ENCODE measurements at places on chromosomes 6 and 20.
A peak's percentile ranks its signal among the peaks of the same experiment; 100 is the strongest.

- no peak for DNase-seq
These were observed 154.0 kb upstream of the FLRT3 start for GRCh38 chr20:14491436-14491835.

DNA sequence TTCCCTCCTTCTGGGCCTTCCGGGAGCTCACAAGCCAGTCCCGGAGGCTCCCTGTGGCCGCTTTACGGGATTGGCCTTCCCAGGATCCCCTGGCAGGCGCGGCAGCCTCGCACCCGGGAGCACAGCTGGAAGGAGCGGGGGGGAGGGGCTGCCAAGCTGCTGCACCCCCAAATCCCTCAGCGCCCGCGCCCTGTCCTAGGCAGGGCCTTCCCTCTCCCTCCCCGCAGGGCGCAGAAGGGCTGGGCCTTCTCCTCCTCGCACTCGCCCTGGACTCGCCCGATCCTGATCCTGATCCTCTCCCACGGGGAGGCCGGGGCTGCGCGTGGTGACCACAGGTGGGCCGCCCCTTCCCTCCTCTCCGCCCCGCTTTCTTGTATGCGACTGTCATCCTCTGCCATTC, 146.4 kb downstream of the FNDC1 start:
- DNase-seq, result no peak

DNA sequence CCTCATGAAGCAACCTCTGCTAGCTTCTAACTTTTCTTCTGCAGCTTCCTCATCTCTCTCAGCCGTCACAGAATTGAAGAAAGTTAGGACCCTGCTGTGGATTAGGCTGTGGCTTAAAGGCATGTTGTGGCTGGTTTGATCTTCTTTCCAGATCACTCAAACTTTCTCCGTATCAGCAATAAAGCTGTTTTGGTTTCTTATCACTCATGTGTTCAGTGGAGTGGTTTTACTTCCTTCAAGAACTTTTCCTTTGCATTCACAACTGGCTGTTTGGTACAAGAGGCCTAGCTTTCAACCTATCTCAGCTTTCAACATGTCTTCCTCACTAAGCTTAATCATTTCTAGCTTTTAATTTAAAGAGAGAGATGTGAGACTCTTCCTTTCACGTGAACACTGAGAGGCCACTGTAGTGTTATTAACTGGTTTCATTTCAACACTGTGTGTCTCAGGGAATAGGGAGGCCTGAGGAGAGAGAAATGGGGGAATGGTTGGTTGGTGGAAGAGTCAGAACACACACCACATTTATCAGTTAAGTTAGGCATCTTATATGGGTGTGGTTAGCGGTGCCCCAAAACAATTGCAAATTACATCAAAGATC, 17.2 kb downstream of the ZSCAN23 start:
- DNase-seq, result no peak

- no peak for DNase-seq
These were observed 436 bp downstream of the CAGE1 start for GRCh38 chr6:7389162-7389450.

DNA sequence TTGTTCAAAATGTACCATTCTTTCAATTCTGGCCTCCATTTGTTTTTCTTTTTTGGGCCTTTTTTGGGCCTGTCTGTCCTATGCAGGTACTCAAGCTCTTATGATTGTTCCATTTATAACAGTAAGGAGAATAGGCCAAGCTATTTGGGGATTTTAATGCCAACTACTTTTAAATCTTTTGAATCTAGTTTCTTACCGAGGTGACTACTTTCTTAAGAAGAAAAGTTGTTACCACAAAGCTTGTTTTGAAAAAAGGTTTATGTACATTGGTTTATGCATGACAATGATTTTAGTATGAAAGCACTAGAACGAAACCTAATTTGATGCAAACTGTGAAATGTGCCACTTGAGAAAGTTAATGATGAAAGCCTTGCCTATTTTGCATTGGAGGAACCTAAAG, 98.3 kb upstream of the MTHFD1L start:
- DNase-seq, result no peak

DNA sequence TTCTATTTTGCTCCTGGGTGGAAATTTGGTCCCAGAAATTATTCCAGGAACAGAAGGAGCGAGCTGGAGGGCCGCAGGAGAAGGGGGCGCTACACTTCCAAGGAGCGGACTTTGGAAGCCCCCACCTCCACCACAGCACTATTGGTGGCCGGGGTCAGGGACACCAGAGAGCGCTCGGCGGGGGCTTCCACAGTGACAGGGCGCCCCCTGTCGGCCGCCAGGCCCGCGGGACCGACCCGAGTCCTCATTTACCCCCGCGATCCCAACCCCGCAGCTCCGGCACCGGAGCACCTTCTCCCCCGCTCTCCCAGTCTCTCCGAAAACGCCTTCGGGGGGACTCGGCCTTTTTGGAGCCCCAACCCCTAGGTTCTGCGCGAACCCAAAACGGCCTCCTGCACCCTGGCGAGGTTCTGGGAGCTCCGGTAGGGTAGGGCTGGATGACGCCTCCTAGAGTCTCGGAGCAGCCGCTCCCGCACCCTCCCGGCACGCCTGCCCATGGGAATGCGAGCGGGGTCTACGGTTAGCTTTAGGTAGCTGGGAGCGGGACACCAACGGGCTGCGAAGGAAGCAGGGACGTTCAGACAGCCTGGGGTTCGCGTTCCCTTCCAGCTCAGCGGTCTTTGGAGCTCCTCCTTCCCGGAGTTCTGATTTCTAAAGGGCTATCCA, 2.4 kb upstream of the FOXA2 start:
- DNase-seq, result no peak

- DNase-seq, result no peak
These were observed 135.2 kb downstream of the DST start for GRCh38 chr6:56507517-56507916.

DNA sequence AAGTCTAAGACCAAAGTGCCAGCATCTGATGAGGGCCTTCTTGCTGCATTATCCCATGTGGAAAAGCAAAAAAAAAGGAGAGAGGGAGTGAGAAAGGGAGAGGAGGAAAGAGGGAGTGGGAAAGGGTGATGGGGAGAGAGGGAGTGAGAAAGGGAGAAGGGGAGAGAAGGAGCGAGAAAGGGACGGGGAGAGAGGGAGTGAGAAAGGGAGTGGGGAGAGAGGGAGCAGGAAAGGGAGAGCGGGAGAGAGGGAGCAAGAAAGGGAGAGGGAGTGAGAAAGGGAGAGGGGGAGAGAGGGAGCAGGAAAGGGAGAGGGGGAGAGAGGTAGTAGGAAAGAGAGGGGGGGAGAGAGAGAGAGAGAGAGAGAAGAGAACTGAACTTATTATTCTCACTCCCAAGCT, 241.1 kb upstream of the RIMS1 start:
- no peak for DNase-seq

DNA sequence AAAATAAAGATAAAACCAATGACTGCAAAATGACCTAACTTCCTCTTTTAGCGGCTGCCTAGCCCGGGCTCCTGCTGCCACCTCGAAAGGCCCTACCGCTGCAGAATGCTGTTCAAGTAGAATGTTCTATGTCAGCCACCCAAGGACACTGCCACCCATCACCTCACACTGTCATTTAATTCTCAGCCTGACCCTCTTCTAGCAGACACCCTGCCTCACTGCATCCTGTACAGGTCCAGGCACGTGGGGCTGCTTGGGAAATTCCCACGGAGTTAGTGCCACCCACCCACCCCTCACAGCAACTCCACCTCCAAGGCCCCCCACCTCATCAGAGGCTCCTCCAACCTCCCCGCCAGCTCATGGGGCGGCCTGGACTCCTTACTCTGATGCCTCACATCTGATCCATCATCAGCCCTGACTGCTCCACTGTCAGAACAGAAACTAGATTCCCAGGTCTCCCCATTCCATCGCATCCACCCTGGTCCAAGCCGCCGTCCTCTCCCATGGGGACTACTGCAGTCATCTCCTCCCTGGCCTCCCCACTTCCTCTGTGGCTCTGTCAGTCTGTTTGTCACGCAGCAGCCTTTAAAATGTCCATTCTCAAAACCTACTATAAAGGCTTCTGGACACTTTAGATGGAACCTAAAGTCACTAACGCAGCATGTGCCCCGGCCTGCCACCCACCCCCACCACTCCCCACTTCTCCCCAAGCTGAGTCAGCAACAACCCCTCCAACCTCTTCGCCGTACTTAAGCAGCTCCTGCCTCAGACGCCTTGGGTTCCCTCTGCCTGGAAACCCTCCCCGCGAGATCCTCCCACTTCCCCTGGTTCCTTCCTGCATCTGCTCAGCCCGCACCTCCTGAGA, 17.0 kb downstream of the NFATC2 start:
- peak; percentile 49 for DNase-seq

DNA sequence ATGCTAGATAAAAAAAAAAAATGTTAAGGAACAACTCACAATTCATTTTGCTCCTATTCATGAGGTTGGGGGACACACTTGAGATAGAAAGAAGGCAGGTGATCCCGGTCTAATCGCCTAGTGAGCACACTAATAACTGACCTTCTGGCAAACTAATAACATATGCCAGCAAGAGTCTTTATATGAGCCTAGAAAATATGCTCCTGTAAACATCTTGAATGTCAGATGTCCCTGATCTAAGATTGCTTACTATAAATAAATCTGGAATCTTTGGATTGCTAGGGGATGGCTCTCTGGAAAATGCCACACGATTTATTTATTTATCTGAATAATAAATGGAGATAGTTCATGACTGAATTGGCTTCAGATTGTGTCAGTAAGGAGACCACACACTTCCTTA, 821.9 kb downstream of the GRIK2 start:
- no peak for DNase-seq

DNA sequence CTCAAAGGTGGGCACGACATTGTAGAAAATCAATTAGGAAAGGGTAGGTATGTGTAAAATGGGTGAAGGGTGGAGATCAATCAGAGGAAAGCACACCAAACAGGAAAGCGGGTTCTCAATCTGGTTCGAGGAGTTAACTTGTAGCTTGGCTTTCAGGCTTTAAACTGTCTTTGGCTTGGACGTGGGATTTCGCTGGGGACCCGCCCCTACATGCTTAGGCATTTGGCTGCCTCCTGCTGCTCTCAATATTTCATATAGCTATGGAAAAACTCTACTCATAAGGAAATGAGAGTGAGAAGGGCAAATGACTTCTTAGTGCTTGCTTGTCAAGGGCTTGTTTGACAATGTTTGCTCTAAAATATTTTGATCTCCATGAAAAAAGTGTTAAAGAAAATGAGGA, 38.1 kb upstream of the PDE7B start:
- no peak for DNase-seq

- peak; percentile 40 for DNase-seq
These were observed 100.0 kb upstream of the RIPOR2 start for GRCh38 chr6:25035512-25036435.

Data from CD4-positive, alpha-beta T cell treated with Interleukin-2 at 100 ng/mL for 4 hours (primary cell).